GOT3 (cell line): ENCODE measurements at places on chromosomes 7 and 10.

DNA sequence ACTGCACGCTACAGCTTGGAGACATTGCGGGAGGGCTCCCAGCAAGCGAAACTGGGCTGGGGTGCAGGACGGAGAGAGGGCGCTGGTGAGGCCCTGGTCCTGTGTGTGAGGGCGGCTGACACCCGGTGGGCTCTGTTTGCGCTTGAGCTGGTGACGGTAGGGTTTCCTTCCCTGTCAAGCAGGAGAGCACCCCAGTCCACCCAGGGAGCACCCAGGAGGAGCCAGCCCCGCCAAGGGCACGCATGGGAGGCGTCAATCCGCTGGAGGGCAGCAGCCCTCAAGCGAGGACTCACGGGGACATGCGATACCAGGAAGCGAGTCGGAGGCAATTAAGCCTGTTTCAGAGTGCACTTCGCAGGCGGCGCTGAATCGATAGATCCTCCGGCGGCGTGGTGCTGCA is 109.4 kb downstream of the MAD1L1 start:
- DNase-seq: no peak

DNA sequence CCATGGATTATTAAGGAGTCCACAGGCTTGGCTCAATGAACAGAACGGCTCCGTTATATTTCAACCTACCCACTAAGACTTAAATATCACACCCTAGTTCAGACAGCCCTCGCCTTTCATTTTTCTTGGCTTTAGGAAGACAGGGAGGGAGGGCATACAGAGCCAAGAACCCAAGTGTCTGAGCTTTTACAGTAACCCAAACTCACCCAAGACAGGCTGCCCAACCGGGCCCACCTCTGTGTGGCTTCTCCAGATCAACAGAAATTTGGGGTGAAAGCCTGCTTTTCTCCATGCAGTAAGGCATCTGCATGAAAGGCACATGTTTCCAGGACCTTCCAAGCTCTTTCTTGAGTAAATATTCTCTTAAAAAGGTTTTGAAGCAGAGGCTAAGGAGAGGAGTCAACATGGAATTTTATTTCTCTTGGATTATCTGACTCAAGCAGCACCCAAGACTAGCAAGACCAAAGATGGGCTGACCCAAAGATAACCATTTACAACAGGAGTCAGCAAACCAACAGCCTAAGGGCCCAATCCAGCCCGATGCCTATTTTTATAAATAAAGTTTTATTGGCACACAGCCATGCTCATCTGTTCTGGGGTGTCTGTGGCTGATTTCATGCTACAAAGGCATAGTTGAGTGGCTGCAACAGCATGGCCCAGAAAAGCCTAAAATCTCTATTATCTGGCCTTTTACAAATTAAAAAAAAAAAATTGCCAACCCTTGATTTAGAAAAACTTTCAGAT is 90.1 kb downstream of the KCNMA1 start:
- DNase-seq: no peak

DNA sequence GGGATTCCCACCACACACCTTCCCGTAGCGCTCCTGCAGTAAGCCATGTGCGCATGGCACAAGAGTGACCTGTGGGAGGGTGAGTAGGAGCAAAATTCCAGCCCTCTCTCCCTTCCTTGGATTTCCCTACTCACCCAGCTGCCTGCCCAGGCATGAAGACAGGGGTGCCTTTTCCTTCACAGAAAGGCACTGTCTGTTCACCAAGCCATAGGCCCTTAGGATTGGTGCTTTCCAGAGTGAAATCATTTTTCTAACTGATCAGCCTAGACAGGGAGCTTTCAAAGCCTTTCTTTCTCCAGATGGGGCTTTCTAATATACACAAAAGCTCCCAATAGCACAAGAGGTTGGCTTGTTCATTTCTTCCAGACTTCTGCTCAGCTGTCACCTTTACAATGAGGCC is 79.7 kb downstream of the CTTNBP2 start:
- DNase-seq: no peak

GRCh38 chr10:18759575-18759974 is 100.3 kb downstream of the ARL5B start:
- DNase-seq: no peak

- DNase-seq: no peak
Measured at GRCh38 chr10:95605163-95605562, 44.0 kb upstream of the SORBS1 start.

GRCh38 chr10:120715171-120715570 is 136.0 kb upstream of the WDR11 start:
- DNase-seq: no peak

GRCh38 chr7:69859342-69859741 is 261.1 kb downstream of the AUTS2 start:
- DNase-seq: no peak

DNA sequence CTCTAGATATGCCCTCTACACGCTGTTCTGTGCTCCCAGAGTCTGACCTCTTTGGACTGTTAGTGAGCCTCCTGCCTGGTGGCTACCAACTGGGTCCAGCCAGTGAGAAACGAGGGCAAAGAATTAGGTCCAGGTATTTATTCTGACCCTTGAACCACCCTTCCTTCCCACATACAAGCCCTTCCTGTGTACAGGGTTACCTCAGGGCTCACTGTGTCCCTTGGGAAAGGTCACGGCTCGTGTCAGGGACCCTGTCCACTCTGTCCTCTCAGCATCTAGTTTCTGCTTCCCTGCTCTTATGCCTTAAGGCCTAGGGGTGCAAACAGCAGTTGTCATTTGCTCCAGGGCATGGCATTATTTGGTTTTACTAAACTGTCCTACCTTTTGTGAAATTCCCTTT is 180.4 kb downstream of the SDK1 start:
- no peak for DNase-seq

- DNase-seq: no peak
Measured at GRCh38 chr7:135910393-135911036, 66.6 kb downstream of the MTPN start.

GRCh38 chr10:120942806-120943413 is 91.7 kb downstream of the WDR11 start:
- peak; percentile 17 for DNase-seq

GRCh38 chr10:72009051-72009424 is 44.8 kb downstream of the CHST3 start:
- no peak for DNase-seq

- no peak for DNase-seq
Measured at GRCh38 chr10:45354261-45354660, 19.8 kb upstream of the ALOX5 start.

- DNase-seq: no peak
Measured at GRCh38 chr10:34311679-34312078, 503.4 kb downstream of the PARD3 start.

DNA sequence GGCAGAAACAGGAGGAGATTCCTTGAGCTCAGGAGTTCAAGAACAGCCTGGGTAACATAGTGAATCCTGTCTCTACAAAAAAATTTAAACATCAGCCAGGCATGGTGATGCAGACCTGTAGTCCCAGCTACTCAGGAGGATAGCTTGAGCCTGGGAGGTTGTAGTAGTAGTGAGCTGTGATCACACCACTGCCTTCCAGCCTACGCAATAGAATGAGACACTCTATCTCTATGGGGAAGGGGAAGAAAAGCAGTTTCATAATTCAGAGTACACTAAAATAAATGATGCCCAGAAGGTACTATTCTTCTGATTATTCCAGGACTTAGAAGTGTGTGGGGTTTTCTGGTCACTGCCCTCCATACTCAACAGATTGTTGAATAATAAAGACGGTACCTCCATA is 177.3 kb downstream of the KMT2E start:
- DNase-seq: no peak

- no peak for DNase-seq
Measured at GRCh38 chr7:70072220-70072619, 473.9 kb downstream of the AUTS2 start.

- DNase-seq: no peak
Measured at GRCh38 chr10:89279421-89279869, 22.4 kb upstream of the IFIT2 start.

DNA sequence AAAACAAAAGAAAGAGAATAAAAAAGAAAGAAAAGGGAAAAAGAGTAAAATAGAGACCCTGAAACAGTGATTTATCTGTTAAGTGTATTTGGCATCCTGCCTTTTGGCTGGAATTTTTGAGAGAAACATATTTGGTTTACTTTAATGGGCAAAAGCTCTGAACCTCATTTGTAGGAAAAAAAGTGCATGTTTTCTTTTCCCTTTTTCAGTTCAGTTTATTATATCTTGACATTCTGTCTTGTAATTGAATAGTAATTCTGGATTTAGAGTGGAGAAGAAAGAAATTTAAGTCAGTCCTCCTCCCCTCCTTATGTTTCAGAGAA is 69.5 kb downstream of the ARID5B start:
- DNase-seq: no peak

DNA sequence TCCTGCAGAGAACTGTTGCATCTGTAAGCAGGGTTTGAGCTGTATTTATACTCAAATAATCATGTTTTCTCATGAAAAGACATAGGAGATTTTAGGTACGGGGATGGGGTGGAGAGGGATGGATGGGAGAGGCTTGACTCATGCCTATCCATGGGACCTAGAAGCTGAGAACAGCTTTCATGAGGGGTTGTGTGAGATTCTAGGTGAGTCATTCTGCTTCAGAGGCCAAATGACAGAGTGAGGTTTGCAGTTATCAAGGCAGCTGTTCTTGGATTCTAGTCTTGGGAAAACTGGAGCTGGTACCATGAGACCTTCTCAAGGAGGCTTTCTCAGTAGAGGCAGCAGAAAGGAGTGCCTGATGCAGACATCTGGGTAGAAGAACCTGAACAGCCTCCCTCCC is 746.9 kb downstream of the TYW1 start:
- DNase-seq: no peak

DNA sequence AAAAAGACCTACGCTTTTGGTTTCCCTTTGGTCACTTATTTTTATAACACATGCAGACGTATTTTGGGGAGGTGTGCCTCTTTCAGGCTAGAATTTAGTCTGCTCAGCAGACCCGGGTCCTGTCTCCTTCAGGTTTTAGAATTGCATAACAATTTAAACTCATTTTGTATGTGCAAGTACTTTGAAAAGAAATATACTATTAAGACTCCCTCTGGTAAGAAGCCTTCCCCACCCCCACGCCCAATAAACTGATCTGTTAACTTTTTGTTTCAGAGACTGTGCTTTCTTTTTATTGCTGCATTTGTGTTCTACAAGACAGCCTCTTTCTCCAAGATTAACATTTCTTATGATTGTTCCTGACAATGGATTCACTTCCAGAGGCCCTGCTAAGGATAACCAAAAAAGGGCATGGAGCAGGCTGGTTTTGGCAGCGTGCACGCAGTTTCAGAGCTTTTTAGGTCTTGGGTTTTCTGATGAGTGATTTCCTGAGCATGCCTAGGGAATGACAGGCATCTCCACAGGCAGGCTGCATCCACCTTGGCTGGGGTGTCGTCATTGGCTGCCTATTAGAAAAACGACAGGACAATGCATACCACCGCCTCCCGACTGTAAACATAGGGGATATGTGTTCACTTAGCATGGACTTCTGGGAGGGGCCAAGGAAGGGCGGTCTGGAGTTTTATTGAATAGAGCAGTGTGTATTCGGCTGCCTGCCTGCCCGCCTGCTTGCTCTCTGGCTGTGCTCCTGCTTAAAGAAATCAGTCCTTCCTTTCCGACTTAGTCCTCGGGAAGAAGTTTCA is at the start of gene CALD1:
CALD1 (plus strand) TSS at position 694 of the 800 bp plus-strand sequence. CDS start 88,100 bp downstream, outside the sequence.
- DNase-seq: peak; percentile 76

DNA sequence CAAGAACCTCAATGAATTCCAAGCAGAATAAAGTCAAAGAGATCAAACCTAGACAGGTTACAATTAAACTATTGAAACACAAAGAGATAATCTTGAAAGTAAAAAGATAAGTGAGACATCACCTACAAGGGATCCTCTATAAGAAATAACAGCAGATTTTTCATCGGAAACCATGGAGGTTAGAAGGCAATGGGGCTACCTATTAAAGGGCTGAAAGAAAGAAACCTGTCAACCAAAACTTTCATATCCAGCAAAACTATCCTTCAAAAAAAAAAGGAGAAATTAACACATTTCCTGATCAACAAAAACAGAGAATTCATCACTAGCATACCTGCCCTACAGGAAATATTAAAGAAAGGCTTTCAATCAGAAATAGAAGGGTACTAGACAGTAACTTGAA is 244.9 kb downstream of the ARHGAP12 start:
- no peak for DNase-seq

DNA sequence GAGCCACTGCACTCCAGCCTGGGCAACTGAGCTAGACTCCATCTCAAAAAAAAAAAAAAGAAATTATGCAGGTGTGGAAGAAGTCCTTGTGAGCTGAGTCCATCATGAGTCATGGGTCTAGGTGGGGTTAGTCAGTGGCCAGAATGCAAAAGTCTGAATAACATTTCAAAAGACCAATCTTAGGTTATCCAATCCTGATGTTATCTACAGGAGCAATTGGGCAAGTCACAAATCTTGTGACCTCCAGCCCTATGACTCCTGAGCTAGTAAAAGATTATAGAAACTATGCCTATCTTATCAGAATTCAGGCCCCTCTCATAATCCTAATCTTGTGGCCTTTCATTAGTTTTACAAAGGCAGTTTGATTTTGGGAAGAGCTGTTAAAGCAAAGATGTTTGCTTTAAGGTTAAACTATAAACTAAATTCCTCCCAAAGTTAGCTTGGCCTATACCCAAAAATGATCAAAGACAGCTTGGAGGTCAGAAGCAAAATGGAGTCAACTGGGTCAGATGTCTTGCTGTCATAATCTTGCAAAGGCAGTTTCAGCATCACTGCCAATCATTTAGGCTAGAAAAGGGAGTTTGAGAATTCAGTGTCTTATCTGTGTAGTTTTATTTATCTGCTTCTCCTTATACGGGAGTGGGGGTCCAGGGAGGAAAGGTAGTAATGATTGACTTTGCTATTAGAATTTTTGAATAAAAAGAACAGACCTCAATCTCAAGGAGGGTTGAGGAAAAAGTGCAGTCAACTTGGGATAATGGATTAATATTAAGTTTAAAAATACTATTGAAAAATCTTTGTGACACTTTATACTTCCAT is 71.2 kb upstream of the TRIM24 start:
- DNase-seq: no peak

DNA sequence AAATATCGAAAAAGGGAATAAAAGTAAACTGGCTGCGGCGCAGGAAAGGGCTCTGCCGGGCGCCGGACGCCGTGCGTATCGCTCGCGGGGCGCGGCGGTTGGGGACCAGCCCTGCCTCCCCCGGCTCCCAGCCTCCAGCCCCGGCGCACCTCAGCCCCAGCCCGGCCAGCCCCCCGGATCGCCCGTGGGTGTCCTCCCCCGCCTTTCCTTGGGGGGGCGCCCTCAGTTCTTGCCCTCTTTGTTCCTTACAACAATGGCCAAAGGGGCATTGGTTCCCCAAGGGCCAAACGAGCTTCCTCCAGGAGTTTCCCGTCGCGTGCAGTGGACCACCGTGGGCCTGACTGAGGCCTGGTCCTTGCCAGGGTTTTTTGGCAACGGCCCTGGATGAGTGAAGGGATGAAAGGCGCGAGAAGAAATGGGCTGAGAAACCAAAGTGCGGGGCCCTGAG is 1.2 kb downstream of the MACROH2A2 start:
- DNase-seq: no peak

- DNase-seq: no peak
Measured at GRCh38 chr10:110803830-110804338, 67.8 kb upstream of the PDCD4 start.

DNA sequence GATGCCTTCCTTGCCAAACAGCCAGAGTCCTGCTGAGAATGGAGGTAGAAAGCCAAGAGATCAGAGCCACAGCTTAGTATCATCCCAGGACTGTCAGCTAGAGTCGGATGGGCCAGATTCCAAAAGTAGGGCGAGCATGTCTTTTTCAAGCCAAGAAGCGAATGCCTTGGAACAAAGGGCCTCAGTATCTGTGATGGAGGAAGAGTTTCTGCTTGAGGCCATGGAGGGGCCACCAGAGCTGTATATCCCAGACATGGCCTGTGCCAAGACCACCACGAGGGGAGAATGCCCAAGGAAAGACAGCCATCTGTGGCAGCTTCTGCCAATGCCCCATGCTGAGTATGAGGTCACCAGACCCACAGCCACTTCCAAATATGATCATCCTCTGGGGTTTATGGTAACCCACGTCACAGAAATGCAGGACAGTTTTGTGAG is 44.3 kb upstream of the PPP1R17 start:
- DNase-seq: no peak
